ENCODE measurements at places on chromosomes 12 and 14.

DNA sequence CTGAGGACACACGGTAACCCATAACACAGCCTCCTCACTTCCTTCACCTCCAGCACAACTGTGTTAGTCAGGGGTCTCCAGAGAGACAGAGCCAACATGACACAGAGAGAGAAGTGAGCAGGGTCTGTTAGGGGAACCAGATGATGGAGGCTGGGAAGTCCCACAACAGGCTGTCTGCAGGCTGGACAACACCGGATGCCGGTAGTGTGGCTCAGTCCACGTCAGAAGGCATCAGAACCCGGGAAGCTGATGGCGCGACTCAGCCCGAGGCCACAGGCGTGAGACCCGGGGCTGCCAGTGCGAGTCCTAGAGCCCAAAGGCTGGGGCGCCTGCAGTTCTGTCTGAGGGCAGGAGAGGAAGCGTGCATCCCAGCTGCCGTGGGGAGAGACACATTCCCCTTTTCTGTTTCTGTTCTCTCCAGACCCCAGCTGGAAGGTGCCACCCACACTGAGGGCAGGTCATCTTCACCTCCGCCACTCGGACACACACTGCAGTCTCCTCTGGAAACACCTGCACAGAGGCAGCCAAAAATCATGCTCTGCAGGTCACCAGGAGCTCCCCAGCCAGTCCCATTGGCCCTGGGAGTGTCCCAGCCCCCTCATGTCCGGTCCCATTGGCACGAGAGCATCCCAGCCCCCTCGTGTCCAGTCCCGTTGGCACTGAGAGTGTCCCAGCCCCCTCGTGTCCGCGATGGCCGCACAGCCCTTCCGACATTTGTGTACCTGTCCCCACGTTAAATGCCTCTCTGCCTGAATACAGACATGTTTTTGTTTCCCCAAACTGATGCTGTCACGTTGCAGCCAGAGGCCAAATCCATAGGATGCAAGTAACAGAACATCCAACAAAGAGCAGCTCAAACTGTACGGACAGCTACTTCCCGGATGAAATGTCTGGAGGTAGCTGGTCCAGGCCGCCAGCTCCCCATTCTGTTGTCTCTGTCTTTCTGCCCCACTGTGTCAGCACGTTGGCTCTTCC is 7.9 kb upstream of the FBRSL1 start:
- no peak for DNase-seq

GRCh38 chr12:27001663-27002062 is 12.5 kb downstream of the TM7SF3 start:
- DNase-seq, result no peak

DNA sequence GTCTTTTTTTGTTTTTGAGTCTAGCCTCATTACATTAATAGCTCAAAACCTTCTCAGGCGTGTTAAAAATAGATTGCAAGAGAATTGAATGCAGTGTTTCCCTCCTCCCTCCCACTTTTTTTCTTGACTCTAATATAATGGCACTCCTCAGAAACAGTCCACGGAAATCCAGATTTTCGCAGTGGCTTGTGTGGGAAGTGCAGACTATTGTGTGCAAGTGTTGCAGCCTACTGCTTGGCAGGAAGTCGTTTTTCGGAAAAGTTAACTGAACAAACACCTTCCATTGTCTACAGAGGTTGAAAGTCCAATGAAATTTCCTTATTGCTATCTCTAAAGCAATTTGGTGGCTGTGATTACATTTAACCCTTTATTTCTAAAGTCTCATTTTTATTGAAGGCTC is 147.9 kb upstream of the E2F7 start:
- no peak for DNase-seq

GRCh38 chr12:132327336-132328171 is 1.8 kb downstream of the GALNT9 start:
- peak; percentile 41 for DNase-seq

- no peak for DNase-seq
Measured at GRCh38 chr14:89163031-89163636, 253.9 kb downstream of the FOXN3 start.

DNA sequence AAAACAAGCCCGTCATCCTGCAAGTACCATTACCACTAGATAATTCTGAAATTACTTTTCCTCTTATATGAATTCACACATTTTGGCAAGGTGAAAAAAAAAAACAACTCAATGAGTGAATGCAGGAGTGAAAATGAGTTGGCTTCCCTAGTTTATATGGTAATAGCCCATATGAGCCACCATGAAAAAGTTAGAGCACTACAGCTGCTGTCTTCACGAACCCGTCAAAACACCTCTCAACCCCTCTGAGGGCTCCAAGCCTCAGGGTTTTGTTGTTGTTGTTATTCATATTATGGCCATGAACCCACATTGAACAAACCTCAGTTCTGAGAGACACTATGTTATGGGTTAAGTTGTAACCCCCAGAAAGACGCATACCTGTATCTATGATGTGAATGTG is 289.9 kb upstream of the CAND1 start:
- no peak for DNase-seq

- DNase-seq, result no peak
Measured at GRCh38 chr12:89690925-89691324, 17.7 kb downstream of the ATP2B1 start.

DNA sequence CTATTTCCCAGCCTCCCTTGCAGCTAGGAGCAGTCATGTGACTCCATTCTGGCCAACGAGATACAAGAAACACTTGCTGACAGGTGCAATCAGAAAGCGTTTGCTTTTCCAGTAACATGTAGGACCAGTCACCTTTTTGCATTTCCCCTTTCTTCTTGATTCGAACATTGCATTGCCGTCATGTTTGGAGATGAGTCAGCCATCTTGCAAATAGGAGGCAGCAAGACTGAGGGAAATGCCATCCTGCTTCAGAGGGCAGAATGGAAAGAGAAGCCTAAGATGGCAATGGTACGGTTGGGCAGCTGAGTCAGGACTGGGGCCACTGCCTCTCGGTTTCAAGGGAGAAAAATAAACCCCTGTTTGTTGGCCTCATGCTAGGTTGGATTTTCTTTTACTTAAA is 34.5 kb upstream of the GPR132 start:
- no peak for DNase-seq

DNA sequence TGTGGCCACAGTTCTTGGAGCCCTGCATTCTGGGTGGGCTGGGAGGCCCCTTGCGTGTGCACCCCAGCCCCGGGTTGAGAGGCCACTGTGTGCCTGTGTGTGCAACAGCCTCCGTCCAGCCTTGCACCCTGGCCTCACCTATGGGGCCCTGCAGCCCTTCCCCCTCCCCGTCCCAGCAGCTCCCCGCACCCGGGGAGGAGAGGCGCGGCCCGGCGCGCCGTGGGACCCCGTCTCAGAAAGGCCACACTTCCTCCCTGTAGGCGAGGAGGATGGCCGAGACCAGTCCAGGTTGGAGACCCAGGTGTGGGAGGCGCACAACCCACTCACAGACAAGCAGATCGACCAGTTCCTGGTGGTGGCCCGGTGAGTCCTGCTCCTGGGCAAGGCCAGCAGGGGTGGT is 16.6 kb upstream of the CRIP2 start:
- no peak for DNase-seq

DNA sequence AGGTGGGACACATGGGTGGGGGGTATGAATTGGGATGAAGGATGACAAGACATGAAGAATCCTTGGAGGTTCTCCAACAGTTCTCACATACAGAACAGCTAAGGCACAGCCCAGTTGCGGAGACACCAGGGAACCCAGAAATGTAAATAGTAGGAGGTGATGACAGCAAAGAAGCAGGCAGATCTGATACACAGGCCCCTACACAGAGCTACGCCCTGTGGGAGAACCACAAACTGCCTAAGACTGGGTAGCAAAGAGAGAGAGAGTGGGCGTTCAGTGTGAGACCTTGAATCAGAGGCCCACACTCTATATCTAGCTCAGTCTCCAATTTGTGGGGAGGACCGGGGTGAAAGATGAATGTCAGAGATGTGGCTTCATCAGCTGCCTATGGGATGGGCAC is 9.5 kb upstream of the NUMB start:
- no peak for DNase-seq

- DNase-seq, result no peak
Measured at GRCh38 chr14:32603992-32604565, 275.0 kb downstream of the AKAP6 start.

- no peak for DNase-seq
Measured at GRCh38 chr12:4556735-4557530, 5.1 kb upstream of the DYRK4 start.

DNA sequence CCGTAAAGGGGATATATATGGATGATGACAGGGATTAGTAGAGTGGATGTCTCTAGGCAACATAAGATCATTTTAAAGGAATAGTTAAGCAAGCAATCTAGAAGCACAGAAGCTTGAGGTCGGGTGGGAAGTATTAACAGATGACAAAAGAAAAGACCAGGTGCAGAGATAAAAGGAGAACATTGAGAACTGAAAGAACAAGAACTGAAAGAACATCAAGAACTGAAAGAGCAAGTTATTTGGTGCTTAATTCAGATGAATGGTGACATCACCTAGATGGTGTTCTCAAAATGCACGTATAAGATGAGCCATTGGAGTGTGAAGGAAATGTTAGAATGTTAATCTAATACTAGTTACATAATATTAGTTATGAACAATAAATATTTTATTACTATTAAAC is 224.0 kb upstream of the PDE3A start:
- DNase-seq, result no peak

GRCh38 chr14:70780396-70781075 is 28.8 kb downstream of the MAP3K9 start:
- DNase-seq, result no peak

GRCh38 chr12:123398550-123399254 is 14.8 kb downstream of the KMT5A start:
- DNase-seq, result no peak

- DNase-seq, result no peak
Measured at GRCh38 chr14:80325688-80326087, 114.4 kb upstream of the DIO2 start.

DNA sequence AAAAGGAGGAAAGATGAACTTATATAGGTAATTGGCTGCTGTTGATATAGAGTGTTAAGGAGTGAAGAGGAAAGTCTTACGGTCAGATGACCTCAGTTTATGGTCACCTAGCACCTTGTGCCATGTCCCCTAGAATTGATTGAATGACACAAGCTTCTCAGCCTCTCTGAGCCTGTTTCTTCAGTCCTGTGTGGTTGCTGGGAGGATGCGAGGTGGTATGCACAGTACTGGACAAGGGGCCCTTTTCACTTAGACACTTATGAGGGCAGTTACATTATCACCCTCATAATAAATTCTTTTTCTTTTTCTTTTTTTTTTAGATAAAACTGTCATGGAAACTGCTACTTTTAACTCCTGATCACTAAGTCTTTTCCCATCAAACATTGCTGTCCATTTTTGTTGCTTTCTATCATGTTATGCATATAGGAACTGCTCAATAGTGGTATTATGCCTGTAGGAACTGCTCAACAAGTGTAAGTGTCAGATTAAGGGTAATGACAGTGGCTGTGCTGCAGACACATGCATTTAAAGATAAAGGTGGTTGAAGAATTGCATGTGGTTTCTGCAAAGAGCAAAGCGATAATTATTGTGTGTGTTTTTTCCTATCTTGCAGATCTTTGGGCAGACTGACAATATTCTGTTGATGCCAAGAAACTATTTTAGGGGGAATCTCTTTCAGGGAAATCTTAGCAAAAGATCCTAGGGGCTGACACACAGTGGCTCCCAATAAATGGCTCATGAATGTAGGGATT is 11.6 kb downstream of the ANO6 start:
- no peak for DNase-seq

- DNase-seq, result no peak
Measured at GRCh38 chr12:40185303-40185693, 39.5 kb upstream of the LRRK2 start.

DNA sequence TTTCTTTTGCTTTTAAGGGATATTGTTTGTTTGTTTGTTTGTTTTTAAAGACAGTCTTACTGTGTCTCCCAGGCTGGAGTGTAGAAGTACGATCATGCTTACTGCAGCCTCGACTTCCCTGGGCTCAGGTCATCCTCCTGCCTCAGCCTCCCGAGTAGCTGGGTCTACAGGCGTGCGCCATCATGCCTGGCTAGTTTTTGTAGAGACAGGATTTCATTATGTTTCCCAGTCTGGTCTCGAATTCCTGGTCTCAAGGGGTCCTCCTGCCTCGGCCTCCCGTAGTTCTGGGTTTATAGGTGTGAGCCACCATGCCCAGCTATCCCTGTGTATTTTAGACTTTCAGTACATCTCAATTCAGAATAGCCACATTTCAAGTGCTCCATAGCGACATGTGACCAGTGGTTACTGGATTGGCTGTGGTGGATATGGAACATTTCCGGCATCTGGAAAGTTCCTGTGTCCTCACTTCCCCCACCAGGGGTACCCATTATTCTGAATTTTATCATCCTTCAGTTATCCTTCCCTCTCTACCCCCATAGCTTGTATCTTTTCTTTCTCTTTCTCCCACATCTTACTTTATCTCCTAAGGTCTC is 61.1 kb downstream of the HRK start:
- DNase-seq, result no peak

GRCh38 chr12:3515506-3515905 is 24.5 kb downstream of the PRMT8 start:
- DNase-seq, result no peak

DNA sequence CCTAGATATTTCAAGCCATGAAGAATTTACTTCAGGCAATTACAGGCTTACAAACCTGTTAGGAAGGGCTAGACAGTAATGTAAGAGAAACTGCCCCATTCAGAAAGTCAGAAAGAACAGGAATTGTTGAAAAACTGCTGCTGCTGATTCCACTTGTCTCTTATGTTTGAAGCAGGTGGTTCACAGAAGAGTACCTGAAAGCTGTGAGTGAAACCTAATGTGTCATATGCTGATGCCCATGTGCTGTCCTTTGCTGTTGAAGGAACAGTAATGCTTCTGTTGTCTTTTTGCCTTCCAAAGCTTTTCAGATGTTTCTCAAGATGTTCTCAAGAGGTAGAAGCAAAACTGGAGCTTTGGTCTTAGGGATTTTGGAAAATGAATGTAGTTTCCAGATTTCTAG is 39.0 kb downstream of the MNAT1 start:
- DNase-seq, result no peak

DNA sequence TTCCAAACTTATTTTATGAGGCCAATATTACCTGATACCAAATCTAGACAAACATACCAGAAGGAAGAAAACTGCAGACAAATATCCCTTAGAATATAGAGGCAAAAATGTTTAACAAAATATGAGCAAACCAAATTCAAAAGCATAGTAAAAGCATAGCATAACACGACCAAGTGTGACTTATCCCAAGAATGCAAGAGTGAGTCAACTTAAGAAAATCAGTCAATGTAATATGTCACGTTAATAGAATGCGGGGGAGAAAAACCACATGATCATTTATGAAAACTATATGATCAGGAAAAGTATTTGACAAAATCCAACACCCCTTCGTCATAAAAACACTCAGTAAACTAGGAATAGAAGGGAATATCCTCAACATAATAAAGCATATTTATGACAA is 217.3 kb downstream of the ADGRD1 start:
- no peak for DNase-seq

- DNase-seq, result no peak
Measured at GRCh38 chr14:104893435-104894207, 28.6 kb downstream of the CEP170B start.

- peak; percentile 15 for DNase-seq
Measured at GRCh38 chr14:92922883-92923743, at the start of gene CHGA. Gene CHGA (plus strand): TSS chr14:92923150. CDS start chr14:92923360, 210 bp downstream.

DNA sequence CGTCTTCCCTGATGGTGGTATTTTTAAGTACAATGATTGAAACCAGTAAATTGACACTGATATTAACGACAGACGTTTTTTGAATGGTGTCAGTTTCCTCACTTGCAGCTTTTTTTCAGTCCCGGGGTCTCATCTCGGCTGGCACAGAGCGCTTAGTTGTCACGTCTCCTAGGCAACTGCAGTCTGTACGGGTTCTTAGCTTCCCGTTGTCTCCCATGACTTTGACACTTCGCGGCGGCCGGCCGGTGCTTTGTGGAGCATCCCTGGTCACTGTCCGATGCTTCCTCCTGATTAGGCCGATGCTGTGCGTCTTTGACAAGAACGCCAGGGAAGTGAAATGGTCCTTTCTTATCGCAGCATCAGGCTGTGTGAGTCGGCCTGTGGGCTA is 67.4 kb downstream of the ADGRD1 start:
- DNase-seq, result no peak
